ENCODE measurements at places on chromosomes 1 and 21.

GRCh38 chr1:95084317-95085176 lies 11.8 kb upstream of the ALG14 start:
- DNase-seq: peak; percentile 43

GRCh38 chr1:35844826-35845225 lies 37.0 kb downstream of the AGO4 start:
- no peak for DNase-seq

DNA sequence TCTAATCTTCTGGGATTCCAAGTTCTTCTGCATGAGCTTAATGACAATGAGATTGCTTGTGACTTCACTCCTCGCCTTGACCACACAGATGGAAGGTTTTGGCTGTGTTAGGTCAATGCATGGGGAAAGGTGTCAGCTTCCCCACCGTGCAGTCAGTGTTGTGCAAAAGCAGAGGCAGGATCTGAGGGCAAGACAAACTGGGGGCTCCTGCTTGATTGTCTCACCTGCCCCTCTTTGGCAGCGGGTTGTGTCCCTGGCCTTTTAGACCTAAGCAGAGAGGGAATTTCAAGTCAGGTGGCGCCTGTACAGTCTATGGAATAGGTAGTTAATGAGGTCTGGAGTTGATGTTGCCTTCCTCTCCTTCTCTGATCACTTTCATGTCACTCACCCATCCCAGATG lies 150.1 kb downstream of the CNIH3 start:
- no peak for DNase-seq

- no peak for DNase-seq
These were observed 8.0 kb upstream of the DCAF6 start for GRCh38 chr1:167928457-167928852.

All from retina (tissue), 1 donor.